ENCODE measurements at places on chromosomes 12 and 14. TPM values are rescaled to one million over a fixed set of nuclear protein-coding genes. Genes with fewer than 3 reads are reported as not detected.
A peak's percentile ranks its signal among the peaks of the same experiment; 100 is the strongest.

- no peak for DNase-seq
Observed at GRCh38 chr12:22310275-22310674, 24.2 kb downstream of the ST8SIA1 start.

- DNase-seq, result no peak
Observed at GRCh38 chr12:78885466-78885865, 20.9 kb downstream of the SYT1 start.

DNA sequence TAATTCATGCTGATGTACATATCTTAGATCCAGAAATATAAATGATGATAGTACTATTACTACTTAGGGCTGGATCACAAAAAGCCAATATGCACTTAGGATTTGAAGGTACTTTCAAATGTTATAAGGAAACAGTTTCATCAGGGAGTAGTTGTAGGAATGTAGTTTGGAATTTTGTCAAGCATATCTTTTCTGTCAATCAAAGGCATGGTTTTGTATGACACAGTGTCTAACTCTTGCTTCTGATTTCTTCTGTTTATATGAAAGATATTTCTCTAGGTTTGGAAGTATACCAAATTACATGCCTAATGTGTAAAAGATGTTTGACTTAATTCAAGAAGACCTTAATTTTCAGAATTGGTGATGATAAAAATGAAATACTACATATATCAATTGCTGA lies 135.7 kb downstream of the RAD51B start:
- DNase-seq, result no peak

DNA sequence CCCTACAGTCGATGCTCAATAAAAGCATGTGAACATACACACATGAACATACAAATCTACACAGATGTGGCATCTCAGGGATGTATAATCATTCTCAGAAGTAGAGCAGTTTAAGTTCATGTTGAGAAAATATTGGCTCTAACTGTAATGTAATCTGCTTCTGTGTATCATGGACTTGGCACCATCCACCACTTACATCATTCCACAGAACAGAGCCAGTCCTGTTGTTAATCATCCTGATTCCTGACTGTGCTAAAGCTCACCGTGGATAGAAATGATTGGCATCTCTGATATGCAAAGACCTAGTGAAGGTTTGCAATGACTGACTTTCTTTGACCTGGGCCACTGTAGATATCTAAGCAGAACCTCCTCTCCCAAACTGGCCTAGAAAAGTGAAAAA lies 1141.3 kb downstream of the BCL11B start:
- DNase-seq, result no peak

- peak; percentile 52 for DNase-seq
Observed at GRCh38 chr12:48969833-48970701, 1.5 kb downstream of the WNT10B start.

Gene GZMB
- total RNA-seq, result 1,284 TPM

GRCh38 chr12:58253663-58254062 lies 312.3 kb downstream of the ATP23 start:
- no peak for DNase-seq

DNA sequence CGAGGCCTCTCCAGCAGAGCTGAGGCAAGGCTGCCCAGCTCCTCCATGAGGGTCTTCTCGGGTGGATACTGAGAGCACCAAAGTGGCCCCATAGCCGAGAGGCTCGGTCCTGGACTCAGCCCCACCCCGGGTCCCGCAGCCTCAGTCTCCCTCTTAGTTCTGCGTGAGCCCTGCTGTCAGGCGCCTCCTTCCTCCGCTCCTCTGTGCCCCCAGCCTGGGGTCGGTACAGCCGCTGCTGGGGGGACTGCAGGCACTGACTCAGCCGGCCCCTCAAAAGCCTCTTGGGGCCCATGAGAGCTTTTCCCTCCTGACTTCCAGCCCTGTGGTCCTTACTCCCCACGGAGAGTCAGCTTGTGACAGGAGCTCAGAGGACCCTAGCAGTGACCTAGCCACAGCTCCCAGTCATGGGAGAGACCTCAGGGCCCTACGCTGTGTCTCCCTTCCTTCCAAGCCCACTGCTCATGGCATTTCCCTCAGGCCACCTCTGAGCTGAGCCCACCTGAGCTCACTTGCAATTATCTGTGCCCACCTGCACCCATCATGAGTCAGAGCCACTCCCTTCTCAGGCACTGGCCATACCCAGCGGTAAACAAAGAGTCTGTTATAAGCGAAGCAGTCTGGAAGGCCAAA lies 295.0 kb upstream of the RTL1 start:
- DNase-seq, result no peak

- no peak for DNase-seq
Observed at GRCh38 chr12:115852054-115852453, 425.4 kb downstream of the MED13L start.

DNA sequence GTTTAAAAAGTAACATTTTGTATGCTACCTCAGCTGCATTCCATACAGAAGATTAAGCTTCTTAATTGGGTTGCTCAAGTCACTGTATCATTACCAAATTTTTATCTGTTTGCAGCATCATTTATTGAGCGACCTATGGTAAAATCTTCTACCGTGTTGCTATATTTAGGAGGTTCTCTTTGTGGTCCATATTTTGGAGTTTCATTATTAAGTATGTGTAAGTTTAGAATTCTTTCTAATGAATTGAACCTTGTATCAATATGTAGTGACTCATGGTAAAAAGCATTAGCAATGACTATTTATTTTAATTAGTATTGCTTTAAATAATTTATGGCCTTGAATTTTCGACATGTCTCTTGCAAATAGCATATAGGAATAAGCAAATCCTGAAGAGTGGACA lies 42.2 kb downstream of the CSRP2 start:
- DNase-seq, result no peak

Gene NACA
- total RNA-seq, result 1,112 TPM

Gene OTUB2
- total RNA-seq, result 0.31 TPM

DNA sequence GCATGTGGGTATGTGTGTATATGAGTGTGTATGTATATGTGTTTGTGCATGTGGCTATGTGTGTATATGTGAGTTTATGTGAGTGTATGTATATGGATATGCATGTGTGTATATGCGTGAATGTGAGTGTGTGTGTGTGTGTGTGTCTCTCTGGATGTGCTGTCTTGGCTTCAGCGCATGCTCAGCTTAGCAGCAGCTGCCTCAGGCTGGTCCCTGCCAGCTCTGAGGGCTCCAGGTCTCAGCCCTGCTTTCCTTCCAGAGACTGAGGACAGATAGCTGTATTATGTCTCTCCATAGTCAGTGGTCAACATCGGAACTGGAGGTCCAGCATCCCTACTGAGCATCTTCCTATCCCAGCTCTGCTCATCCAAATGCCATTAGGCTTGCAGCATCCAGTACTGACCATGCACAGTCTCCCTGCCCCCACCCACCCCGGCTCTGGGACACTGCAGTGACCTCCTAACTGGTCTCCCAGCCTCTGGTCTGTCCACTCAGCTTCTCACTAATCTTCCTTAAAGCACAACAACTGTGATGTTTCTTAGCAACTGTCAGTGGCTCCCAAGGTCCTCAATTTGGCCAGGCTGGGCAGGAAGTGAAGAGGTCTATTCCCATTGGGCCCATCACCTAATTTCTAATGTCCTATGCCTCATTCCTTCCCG lies 22.8 kb downstream of the FAIM2 start:
- DNase-seq, result no peak

DNA sequence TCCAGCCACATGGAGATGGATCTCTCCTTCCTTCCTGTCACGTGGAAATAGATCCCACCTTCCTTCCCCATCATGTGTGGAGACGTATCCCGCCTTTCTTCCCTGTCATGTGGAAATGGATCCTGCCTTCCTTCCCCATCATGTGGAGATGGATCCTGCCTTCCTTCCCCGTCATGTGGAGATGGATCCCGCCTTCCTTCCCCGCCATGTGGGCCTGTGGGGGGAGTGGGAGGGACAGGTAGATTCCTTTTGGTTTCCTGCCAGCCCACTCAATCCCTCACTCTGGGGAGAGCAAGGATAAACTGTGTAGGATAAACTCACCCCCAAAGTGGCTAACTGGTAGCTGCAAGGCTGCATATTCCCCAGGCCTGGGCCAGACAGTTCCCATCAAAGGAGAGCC lies 31.7 kb upstream of the TDRD9 start:
- no peak for DNase-seq

Gene C3AR1
- 2.6 TPM for total RNA-seq

Gene IFI27L2
- total RNA-seq, result 51.5 TPM

Gene NAV3
- not detected for total RNA-seq

DNA sequence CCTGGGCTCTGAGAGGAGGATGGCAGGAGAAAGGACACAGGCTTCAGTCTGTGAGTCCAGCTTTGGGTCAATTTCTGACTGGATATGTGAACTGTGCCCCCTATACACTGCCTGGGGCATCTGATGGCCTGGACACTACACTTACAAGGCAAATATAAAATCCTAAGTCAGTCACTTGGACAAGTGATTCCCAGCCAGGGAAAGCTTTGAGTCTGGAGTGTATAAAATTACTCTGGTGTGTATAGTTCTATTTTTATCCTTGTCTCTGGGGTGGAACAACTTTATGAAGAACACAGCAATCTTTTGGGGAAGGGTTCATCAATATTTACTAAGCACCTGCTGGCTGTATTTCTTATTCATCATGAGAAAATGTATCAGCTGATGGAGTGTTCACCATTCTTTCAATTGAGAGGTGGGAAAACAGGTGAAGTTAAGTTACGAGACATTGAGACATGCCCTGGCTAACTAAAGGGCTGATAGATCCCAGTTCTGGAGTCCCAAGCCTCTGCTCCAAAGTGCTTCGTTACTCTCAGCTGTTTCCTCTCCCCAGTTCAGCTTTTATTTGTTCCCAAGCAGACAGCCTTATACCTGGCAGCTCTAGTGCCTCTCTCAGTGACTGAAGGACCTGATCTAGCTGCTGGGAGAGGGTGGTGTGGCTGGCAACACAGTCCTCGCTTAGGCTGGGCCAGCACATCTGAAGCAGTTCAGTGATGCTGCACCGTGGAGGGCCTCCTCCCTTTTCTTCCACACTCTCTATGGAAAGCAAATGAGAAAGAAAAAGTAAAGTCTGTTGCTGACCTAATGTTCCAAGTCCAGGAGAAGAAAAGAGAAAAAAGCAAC lies 30.9 kb downstream of the ZFYVE26 start:
- DNase-seq, result no peak

Gene E2F7
- 6.3 TPM for total RNA-seq

- no peak for DNase-seq
Observed at GRCh38 chr12:42421844-42422779, 96.1 kb downstream of the PPHLN1 start.

DNA sequence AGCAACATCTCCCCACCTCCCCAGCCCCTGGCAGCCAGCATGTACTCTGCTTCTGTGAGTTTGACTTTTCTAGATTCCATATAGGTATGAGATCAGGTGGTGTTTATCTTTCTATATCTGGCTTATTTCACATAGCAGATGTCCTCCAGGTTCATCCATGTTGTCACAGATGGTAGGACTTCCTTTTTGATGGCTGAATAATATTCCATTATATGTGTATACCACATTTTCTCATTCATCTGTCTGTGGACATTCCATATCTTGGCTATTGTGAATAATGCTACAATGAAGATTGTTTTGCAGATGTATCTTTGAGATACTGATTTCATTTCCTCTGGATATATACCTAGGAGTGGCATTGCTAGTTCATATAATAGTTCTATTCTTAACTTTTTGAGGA lies 18.4 kb downstream of the ALKBH2 start:
- no peak for DNase-seq

GRCh38 chr14:32254952-32255679 lies 52.0 kb upstream of the RNU6-8 start:
- DNase-seq, result peak; percentile 26

GRCh38 chr14:45084946-45085346 lies 1.0 kb downstream of the PRPF39 start:
- no peak for DNase-seq

Gene RBM25
- 108 TPM for total RNA-seq

DNA sequence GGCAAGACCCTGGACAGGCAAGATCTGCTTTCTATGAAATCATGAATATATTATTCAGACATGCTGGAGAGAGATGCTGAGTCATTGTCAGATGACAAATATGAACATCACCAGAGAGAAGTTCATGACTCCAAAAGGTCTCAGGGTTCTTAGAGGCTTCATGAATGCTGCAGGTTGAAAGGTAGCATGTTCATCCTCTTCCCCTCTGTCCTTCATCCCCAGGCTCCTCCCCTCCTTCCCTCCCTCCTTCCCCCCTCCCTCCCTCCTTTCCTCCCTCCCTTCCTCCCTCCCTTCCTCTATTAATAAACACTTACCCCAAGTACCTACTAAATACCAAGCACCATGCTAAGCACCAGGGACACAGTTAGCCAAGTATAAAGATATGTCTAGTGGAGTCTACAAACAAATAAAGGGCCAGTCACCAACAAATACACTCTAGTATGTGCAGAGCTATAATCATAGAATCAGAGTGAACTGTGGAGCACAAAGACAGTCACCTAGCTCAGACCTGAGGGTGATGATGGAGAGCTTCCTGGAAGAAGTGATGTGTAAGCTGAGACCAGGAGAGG lies 46.2 kb downstream of the RPH3A start:
- no peak for DNase-seq

Gene P2RX2
- total RNA-seq, result not detected

DNA sequence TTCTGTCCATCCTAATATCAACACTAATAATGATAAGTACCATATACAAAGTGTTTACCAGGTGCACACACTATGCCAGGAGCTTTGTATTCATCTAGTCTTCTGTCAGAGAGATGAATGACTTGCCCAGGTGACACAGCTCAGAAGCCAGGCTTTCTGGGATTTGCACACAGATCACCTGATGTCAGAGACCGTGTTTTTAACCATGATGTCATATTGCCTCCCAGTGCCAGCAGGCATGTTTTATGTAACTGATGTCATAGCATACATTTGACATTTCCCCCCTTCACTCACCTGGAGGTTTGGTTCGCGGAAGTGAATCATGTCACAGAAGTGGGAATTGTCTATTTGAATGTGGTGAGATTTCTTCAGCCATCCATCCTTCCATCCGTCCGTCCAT lies 5.7 kb downstream of the WSCD2 start:
- no peak for DNase-seq

GRCh38 chr12:131136539-131136872 lies 182.8 kb downstream of the ADGRD1 start:
- DNase-seq, result no peak

DNA sequence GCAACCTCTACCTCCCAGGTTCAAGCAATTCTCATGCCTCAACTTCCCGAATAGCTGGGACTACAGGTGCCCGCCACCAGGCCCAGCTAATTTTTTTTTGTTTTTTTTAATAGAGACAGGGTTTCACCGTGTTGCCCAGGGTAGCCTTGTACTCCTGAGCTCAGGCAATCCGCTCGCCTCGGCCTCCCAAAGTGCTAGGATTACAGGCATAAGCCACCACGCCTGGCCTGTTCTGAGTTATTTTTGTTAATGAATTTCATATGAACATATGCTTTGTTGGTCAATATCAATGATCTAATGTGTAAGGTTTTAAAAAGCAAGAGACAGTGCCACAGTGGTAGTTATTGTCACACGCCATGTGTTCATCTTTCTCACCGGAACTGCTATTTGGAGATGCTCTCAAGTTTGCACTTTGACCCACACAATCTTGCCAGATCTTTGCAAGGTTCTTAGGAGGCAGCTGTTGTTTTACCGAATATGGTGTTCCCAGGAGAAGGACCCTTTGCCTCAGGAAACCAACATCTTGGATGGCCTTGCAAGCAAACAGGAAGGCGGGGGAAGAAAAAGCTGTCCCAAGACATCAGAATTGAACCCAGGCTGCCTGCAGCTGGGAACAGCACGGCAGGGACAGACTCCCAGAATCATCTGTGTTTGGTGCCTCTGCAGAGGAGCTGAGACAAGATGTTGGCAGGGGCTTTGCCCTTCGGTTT lies 30.0 kb downstream of the GALNT16 start:
- DNase-seq, result no peak
